AML-193 (cell line): ENCODE measurements at places on chromosomes 12 and 14.
A peak's percentile ranks its signal among the peaks of the same experiment; 100 is the strongest.

- DNase-seq = no peak
These were observed 348.5 kb upstream of the MDGA2 start for GRCh38 chr14:48023881-48024280.

- DNase-seq = no peak
These were observed 121.5 kb upstream of the SFSWAP start for GRCh38 chr12:131589221-131589897.

DNA sequence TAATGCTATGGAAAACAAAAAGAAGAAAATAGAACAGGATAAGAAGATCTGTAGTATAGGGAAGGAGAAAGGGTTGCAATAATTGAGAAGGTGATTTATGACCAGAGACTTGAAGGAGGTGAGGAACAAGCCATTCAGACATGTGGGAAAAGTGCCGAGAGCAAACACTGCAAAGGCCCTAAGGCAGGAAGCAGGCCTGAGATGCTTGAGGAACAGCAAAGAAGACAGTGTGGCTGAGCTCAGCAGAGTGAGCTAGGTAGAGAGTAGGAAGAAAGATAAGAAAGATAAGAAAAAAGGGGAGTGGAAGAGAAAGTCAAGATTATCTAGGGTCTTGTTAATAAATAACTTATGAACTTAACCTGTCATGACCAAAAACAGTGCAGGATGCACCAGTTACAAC lies 671.8 kb downstream of the RPS29 start:
- DNase-seq = no peak

GRCh38 chr12:65335981-65336380 lies 57.5 kb downstream of the MSRB3 start:
- DNase-seq = no peak

- DNase-seq = no peak
These were observed 1.7 kb downstream of the KCNH3 start for GRCh38 chr12:49540229-49541139.

- DNase-seq = no peak
These were observed 82.4 kb downstream of the SLC38A6 start for GRCh38 chr14:61063461-61063860.

DNA sequence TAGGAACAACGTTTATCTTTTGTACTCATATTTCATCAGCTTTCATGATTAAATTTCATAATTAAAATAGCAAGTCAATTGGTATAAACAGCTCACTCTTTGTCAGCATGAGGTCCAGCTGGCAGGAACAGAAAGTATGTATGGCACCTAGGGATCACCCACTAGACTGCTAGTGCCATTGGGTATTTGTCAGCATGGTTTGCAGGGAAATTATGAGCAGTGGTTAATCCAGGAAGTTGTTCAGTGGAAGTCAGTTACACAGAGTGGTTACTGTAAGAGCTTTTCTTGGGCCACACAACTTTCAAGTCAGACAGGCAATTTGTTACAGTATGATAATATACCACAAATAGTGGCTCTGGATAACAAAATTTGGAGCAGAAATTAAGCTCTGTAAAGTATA lies 340.3 kb upstream of the RGS6 start:
- peak; percentile 68 for DNase-seq

DNA sequence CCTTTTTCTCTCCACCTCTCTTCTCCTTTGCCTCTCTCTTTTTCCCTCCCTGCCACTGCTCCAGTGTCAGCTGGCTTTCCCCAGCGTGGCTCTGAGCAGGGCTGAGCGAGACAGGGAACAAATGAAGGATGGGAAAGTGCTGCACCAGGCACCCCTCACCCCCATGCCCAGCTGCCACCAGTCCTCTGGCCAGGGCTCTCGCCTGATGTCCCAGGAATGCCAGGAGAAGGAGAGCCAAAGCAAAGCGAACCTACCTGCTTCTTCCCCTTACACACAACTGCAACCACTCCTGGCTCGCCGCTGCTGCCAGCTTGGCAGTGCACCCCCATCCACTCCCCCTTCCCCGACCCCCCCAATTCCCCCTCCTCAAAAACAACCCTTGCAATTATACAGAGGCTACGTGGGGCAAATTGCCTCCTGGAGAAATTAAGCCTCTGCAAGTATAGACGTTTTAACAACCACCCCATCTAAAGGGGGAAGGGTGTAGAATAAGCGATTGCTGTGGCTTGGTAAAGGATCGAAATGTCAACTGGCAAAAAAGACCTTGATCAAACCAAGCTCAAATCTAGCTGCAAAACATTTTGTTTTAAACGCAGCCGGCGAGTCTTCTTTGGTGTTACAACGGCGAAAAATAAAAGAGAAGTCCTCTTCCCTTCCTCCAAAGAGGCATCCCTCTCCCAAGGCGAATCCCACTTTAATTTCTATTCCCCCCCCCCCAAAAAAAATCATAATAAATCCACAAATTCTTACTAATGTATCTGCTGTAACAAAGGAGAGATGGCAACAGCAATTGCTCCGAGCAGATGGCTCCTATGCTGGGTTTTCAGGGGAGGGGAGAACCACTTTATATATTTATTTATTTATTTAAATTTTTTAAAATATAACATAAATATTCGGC lies 2.9 kb downstream of the BCL11B start:
- DNase-seq = no peak

DNA sequence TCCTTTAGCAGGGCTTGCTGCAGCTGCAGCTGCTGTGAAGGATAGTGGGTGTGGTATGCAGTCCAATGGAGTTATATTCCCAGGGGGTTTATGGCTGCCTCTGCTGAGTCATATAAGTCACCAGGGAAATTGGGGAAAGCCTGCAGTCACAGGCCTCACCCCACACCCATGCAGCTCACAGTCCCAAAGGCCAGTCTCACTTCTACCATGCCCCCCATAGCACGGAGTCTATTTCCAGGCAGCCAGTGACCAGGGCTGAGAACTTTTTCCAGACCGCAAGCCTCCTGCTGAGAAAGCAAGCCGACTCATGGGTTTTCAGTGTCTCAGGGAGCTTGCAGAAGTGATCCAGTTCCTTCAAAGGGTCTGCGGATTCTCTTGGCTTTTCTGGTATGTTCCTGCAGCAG lies 322.4 kb upstream of the CLEC14A start:
- no peak for DNase-seq

GRCh38 chr12:54991161-54991990 lies 6.8 kb upstream of the TESPA1 start:
- peak; percentile 21 for DNase-seq

DNA sequence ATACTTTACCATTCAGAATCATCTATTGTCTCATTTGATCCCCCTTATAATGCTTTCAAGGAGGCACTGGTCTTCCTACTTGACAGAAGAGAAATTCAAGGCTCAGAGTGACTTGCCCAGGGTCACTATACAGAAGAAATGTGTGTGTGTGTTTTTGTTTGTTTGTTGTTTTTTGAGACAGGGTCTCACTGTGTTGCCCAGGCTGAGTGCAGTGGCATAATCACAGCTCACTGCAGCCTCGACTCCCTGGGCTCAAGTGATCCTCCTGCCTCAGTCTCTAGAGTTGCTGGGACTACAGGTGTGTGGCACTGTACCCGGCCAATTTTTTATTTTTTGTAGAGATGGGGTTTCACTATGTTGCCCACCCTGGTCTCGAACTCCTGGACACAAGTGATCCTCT lies 22.9 kb downstream of the IRF2BPL start:
- no peak for DNase-seq

DNA sequence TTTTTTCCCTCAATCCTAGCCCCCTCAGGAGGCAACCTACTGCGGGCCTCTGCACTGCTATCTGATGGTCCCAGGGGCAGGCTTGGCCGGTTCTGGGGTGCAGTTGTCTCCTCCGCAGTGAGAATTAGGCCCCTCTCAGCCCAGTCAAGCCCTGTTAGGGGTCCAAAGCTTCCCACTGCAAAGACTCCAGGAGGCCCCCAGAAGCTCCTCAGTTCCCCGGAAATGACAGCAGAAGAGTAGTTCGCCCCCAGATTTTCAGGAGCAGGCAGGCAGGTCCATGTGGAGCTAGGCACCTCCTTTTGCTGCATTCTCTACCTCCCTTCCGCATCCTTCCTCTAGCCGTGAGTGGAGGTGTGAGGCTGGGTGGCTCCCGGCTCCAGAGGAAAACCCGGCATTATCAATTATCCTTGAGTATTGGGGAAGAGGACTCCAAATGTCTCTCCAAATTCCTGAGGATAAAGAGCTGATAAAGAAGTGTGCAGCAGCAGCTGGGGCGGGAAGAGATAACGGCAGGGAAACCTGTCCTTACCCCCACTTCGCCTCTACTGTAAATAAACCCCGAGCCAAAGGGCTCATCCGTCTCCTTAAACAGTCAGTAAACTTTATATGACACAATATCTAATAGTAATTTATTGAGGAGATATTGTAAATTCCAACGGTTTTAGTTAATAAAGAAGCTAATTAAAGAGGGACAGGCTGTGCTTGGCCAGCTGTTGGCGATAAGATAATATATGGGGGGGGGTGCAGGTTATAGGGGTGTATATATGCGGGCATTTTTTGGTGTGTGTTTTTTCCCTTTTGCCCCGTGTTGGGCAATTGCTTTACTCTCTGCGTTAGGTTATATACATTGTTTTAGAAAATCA lies 641 bp upstream of the HOXC12 start:
- DNase-seq = no peak

DNA sequence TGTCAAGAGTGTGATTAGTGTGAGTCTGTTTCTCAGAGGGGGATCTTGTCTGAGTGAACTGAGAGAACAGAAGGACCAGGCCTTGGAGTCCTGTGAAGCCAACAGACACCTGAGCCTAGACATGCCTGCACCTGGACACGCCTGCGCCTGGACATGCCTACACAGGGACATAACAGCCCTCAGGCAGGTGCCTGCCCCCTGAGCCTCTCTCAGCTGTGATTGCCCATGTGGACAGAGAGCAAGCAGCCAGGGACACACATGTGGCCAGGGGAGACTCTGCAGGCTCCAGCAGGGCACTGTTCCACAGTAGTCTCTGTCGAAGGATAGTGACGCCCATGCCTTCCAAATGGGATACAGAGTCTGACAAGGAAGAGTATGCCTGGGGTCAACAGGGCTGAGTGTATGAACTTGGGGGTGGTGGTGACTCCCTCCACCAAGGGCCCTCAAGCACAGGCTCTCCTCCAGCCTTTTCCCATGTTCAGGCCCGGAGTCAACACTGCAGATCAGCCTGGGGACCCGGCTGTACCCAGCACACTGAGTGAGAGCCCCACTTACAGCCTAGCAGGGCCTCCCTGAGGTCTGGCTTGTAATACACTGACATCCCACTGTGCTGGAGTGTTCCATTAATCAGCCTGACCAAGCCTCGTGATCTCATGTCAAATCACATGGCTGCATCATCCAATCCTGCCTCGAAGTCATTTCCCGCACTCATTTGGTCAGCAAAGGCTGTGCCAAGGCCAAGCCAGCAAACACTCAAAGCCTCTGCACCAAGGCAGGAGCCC lies 173.0 kb downstream of the CALM1 start:
- DNase-seq = no peak

- no peak for DNase-seq
These were observed 76.4 kb upstream of the HOXC13 start for GRCh38 chr12:53862206-53862605.

DNA sequence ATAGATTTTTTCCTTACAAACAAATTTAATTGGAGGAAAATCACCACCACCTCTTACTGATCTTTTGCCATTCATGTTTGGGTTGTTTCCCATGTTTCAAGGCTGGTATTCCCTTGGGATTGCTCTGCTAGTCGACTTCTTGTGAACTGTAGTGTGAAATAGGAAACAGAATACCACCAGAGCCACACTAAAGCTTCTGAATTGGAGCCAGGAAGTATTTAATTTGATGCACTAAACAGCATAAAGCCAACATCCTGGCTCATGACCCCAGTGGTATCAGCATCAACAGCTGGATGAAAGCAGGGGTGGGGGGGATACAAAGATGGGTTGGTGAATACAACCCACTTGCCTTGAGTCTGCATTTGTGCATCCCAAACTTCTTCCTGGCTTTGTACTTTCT lies 127.5 kb downstream of the TBC1D30 start:
- no peak for DNase-seq
